ENCODE measurements at places on chromosomes 3 and 15. TPM values are rescaled to one million over a fixed set of nuclear protein-coding genes. Genes with fewer than 3 reads are reported as not detected.

SLC24A5 gene
- total RNA-seq, result not detected

WNT5A gene
- total RNA-seq, result 0.93 TPM

GABRB3 gene
- not detected for total RNA-seq

TMEM89 gene
- not detected for total RNA-seq

NPAP1 gene
- not detected for total RNA-seq

NR1I2 gene
- 0.05 TPM for total RNA-seq

TRIM71 gene
- total RNA-seq, result not detected

LOXL1 gene
- total RNA-seq, result 2.5 TPM

ZDHHC23 gene
- 3.3 TPM for total RNA-seq

ZNF660 gene
- total RNA-seq, result 0.49 TPM

ABI3BP gene
- total RNA-seq, result 8.5 TPM

MESP2 gene
- total RNA-seq, result not detected

NR2E3 gene
- total RNA-seq, result not detected

LRRC3B gene
- total RNA-seq, result not detected

DUOXA1 gene
- not detected for total RNA-seq

CFAP44 gene
- total RNA-seq, result 0.53 TPM

DLL4 gene
- 24.1 TPM for total RNA-seq

DNAH12 gene
- total RNA-seq, result under 0.01 TPM

ACSBG1 gene
- total RNA-seq, result 0.07 TPM

CCR3 gene
- not detected for total RNA-seq

ADAMTS7 gene
- total RNA-seq, result 15.2 TPM

ZNF502 gene
- total RNA-seq, result 3.0 TPM

SSUH2 gene
- not detected for total RNA-seq

STAG1 gene
- total RNA-seq, result 21.2 TPM

TRIM42 gene
- total RNA-seq, result not detected

DPH6 gene
- 4.4 TPM for total RNA-seq

HYAL1 gene
- 9.8 TPM for total RNA-seq

WDR93 gene
- total RNA-seq, result not detected

TMC3 gene
- not detected for total RNA-seq

LSG1 gene
- 36.9 TPM for total RNA-seq

ACVR2B gene
- total RNA-seq, result 1.1 TPM
